SIG-M5 (cell line): ENCODE measurements at places on chromosomes 16 and 17.

- no peak for DNase-seq
Measured at GRCh38 chr17:75878174-75878998, at the start of gene TRIM47. TRIM47 (minus strand) TSS chr17:75878581; CDS start chr17:75878548, 33 bp downstream.

DNA sequence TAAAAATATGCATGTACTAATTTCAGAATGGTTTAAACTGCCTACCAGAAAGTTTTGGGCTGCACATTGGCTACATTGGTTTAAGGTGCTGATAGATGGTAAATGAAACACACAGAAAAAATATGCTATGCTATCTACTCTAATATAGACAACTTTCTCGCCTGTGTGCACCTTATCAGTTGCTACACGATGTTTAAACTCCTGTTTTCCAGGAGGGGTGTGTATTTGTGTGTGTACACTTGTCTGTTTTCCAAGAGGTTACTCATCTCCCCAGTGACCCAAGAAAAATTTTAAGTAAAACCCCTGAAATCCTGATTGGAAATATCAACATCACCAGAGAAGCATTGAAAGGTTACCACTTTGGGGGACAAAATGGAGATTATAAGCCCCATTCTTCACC lies 21.6 kb upstream of the PSMC5 start:
- DNase-seq = no peak

GRCh38 chr17:51120357-51120738 lies 320 bp downstream of the SPAG9 start:
- no peak for DNase-seq

- DNase-seq = no peak
Measured at GRCh38 chr16:77842468-77842867, 54.1 kb downstream of the VAT1L start.

- DNase-seq = no peak
Measured at GRCh38 chr17:80125656-80126448, 21.1 kb downstream of the EIF4A3 start.
